M059J (cell line): ENCODE measurements at places on chromosomes 4 and X.

GRCh38 chrX:40013266-40014195 is 84.2 kb downstream of the BCOR start:
- peak; percentile 78 for DNase-seq

DNA sequence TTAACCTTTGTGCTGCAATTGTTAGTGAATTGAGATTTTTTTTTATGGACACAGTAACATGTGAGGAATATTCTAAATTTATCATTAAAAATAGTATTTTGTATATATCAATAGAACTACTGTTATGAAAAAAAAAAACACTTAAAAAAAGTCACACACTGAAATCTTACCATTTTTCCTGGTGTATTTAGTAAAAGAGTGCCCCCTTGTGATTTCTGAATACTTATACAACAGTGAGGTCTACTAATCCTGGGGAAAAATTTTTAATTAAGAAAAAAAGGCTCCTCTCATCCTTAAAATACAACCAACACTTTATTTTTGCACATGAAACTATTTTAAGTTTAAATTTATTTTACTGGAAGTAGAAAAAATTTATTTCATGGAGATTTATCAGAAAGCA is 56.4 kb upstream of the SPOCK3 start:
- DNase-seq: peak; percentile 12

DNA sequence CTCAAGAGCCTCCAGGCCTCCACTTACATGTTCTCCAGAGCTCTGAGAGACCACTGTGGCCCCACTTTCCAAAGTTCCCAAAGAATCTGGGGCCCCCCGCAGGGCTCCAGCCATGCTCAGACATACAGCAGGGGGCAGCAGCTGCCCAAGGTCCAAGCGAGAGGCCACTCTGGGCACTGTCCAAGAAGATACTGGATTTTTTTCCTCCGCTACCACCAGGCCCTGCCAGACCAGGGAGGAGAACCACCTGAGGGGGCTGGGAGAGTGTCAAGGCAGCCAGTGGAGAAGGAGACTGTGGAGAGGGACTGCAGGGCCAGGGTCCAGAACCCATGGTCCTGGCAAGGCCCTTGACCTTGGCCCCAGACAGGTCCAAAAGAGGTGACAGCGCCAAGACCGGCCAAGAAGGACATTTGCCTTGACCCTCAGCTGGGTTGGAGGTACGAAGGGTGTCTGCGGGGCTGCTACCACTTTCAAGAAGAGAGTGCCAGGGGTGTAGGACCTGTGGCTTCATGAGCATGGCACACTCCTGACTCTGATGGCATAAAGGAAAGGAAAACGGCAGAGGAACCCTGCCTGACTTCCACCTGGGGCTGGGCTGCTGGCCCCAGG is 5.3 kb downstream of the EMD start:
- DNase-seq: peak; percentile 49

DNA sequence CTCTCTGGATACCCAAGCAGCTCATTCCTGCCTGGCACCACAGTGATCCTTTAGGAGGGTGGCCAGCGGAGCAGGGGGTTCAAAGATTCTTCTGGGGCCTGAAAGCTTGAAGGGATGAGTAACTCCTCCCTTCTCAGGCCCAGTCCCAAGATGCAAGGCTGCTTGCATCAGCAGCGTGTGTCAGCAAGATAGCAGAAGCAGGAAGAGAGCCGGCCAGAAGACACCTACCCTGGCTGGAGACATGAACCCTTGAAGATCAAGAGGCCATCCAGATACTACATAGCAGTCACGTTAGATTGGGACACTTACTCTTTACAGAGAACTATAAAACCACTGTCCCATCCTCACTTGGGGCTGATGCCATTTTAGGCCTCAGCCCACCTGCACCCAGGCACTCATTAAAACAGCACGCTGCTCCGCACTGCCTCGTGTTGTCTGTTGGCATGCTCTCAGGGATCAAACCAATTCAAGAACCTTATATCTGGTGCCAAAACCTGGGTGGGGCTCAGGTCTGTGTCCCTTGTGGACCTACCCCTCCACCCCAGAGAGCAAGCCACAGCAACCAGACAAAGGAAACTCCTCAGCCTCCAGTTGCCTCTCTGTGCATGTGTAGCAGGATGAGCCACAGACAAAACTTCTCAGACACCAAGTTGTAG is 6.5 kb downstream of the UGT2B17 start:
- no peak for DNase-seq

GRCh38 chr4:110088670-110089069 is 109.7 kb downstream of the ELOVL6 start:
- peak; percentile 67 for DNase-seq

DNA sequence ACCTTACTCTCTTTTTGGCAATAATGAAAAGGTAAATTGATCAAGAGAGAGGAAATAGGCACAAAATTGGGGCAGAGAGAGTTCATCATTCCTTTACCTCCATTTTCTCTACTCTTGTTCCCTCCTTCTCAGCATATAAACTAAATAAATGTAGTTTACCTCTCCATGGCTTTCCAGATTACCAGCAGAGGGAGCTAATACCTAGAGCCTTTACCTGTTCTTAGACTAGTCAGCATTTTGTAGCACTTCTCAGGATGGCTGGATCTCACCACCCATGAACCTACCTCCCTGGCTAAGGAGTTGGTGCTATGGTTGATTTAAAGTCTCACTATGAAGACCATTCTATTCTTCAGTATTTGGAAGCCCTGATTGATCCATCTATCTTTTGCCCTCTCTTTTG is 15.7 kb downstream of the OFD1 start:
- DNase-seq: peak; percentile 61
